NCI-H510A treated with DMSO at 0.1 percent for 48 hours (cell line): ENCODE measurements at places on chromosomes 3 and 15.

GRCh38 chr3:133891662-133892378, 3.9 kb downstream of the RAB6B start:
- no peak for DNase-seq

DNA sequence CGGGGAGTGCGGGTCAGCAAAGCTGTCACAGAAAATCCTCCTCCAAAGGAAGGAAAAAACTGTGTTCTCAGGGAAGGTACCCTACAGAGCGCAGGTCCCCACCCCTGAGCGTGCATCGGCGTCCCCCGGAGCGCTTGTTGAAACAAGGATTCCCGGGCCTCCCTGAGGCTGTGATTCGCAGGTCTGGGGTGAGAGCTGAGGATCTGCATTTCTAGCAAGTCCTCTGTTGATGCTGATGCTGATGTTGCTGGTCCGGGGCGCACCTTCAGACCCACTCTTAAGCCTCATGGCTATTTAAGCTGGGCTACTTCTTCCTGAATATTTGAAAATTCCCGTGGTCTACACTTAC, 226.2 kb upstream of the IGF1R start:
- DNase-seq = no peak

DNA sequence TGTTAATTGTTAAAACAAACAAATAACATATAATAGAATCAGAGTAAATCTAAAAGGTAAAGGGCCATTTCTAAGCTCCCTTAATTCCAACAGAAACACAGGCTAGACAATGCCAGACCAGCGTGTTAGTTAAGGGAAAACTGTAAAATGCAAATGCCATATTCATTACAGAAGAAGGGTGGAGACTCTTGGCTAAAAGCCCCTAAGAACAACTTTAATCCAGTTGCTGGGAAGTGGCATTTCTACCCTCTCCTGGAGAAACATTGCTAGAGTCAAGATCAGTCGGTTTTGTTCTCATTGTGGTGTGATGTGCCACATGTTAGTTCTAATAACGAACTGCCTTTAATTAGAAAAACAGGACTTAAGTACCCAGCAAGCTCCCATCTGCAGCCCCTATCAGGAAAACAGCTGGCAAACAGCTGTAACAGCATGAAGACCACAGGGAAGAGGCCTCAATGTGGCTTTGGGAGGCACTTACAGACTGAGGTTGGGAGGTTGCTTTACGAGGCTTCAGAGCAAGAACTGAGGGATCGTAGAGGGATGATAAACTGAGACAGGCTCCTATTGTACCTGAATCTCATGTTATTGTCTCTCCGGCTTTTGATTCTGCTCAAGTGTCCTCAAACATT, 1134.8 kb downstream of the ROBO1 start:
- no peak for DNase-seq

GRCh38 chr3:56764904-56765547, 36.7 kb downstream of the ARHGEF3 start:
- DNase-seq = no peak

DNA sequence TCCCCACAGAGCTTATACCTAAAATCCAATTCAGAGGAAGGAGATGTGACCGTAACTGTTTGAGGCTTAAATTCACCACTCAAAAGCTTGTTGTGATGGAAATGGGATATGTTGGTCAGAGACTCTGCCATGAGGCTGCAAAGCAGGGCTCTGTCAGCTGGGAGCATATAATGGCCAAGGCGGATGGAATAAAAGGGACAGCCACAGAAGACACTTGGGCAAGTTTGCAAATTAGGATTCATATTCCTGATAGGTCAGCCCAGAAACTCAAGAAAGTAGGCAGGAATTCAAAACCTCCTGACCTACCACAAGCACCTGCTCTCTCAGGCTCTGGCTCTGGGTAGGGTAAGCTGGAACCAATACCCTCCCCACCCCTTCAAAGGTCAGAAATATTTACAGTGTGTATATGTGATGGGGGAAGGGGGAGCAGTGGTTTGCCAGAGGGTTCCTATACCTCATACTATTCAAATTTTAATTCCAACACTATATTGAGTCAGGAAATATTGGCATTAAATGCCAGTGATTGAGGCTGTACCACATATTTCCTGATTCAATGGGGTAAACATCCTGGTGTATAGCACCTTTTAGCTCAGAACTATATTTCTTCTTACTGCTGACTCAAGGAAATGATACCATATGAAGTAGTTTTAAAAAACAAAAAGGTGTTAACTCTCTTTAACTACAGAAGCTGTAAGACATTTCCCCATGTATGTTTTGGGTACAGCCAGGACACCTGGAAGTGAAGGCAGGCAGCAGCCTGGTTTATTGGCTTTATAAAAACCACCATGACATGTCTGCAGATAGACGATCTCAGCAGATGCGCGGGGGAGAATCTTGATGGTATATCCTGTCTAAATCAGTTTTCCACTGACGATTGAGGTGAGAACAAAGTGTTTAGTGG, 19.2 kb downstream of the FYCO1 start:
- no peak for DNase-seq

GRCh38 chr15:89728254-89728653, 22.8 kb downstream of the MESP1 start:
- DNase-seq = no peak

GRCh38 chr3:89049119-89049518, 58.3 kb upstream of the EPHA3 start:
- DNase-seq = no peak

DNA sequence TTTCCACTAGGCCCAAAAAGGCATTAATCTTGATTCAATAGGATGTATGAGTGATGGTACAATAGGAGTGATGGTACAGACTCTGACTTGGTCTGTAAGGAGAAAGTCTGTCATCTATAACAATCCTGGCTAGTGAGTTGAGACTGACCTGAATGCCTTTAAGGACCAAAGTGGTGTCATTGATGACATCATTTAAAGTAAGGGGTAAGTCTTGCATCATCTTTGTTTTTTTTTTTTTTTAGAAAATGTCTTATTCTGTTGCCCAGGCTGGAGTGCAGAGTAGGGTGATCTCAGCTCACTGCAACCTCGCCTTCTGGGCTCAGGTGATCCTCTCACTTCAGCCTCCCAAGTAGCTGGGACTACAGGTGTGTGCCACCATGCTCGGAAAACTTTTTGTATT, 5.6 kb upstream of the TMEM45A start:
- no peak for DNase-seq

DNA sequence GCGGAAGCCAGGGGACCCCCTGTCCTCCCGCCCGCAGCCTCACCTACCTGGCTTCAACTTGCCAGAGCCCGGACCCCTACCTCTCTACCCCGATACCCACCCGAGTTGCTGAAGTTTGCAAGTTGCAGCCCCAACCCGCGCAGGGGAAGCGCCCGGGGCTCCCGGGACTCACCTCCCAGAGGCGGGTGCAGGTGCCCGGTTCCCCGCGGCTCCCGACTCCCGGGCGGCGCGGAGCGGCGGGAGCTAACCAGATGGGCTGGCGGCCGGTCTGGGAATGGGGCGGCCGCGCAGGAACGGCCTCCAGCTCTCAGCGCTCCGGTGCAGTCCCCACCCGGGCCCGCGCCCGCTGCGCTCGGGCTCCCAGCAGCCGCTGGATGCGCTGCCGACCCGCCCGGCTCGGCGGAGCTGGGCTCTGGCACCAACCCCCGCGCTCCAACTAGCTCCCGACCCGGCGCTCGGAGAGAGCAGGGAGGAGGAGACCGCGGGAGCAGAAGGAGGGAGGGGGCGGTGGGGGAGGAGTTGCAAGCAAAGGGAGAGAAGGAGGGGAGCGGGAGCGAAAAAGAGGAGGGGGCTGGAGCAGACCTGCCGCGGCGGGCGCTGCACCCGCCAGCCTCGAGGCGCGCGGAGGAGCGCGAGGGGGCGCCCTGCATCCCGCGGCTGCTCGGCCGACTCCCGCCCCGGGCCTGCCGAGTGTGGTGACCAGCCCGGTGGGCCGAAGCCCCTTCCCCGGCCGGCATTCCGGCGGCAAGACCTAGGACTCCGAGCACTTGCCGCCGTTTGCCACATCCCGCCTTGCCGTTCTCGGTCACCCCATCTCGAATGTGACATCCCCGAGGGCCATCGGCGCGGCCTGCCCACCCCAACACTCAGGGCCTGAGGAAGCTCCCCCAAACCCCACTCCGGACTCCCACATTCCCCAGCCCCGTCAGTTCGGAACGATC, at the start of gene SEMA5B:
Gene SEMA5B (minus strand): TSS at position 472 of the 941 bp plus-strand sequence. CDS start 66,500 bp downstream, outside the sequence.
- DNase-seq = no peak

DNA sequence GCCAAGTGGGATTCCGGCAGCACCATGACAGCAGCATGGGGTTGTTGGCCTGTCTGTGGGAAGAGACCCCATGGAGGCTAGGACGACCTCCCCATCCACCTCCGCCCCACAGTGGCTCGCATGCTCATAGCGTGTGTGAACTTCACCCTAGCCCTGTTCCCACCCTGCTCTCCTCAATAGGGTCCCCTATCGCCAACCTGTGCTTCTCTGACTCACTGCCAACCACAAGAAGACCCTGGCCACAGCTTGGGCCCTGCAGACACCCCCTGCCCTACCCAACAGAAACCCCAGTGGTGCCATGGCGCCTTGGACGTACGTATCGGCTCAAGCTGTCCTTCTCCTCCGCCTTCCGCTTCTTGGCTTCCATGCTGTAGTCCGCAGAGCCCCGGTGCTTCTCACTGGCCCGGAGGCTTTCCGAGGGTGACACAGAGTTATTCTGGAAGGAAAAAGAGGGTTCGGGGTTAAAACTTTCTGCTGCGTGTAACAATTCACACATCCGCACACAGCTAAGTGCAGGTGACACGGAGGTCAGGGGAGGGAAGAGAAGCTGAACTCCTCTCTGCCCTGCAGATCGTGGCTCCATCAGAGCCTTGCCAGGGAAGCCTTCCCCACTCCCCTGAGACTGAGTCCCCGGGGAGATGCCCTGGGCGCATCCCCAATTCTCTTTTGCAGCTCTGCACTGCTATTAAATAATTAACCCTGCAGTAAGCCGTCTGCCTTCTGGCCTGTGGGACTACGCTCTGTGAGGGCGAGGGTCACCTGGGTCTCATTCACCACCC, 37.3 kb downstream of the TLE3 start:
- DNase-seq = no peak

DNA sequence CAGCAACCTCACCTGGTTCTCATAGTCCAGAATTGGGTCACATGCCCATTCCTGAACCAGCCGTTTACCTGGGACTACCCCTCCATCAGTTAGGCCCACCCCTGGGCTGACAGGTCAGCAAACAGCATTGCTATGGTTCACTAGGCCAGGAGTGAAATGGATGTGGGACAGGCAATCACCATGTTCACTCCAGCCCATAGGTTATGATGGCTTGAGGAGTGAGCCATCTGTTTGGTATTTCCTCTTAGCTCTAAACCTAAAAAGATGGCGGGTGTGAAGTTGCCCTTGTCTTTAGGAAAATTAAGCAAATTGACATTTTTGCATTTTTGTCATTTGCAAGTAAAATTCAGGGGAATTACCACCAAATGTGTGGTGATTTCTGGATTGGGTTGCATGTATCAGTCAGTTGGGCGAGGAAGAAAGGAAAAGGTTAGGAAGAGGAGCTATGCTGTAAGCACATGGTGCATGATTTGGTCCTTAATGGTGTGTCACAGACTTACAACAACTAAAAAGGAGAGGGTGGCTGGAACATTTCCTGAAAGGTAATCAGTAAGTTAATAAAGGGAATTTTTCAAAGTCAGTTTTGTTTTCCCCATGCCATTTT, 17.2 kb downstream of the NXPE3 start:
- DNase-seq = no peak

- no peak for DNase-seq
Measured at GRCh38 chr3:115578331-115578730, 45.0 kb upstream of the GAP43 start.

DNA sequence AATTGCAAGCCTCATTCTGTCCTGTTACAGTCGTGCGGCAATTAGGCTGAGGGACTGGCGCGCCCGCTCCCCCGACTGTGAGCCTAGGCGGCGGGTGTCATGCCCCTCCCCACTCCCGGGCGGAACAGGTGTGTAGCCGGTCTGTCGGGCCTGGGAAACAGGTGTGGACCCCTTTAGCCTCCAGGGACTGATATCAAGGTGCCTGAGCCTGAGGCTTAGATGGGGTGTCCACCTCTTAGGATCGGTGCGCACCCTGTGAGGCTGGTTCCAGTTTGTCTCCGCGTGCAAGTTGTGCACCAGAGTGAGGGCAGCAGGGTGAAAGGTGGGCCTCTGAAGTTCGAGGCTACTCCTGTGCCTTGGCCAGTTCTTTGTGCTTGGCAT, 686 bp downstream of the VPS8 start:
- DNase-seq = no peak

DNA sequence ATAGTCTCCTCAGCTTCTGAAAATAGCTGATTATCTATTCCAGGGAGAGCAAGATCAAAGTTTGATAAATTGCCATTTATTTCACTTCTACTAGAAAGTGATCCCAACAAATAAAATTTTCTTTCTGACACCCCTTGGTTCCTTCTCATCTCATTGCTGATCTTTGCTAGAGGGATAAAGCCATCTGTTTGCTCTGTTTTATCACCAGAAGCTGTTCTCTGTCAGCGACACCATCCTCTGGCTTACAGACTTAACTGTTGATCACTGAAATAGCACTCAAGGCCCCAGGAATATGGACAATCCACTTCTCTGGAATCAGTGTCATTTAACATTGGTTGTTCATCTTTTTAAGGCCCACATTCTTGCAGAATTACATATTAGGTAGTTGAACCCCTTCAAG, 219.0 kb downstream of the LSAMP start:
- DNase-seq = no peak

GRCh38 chr3:118766306-118766669, 268.4 kb downstream of the IGSF11 start:
- DNase-seq = no peak

DNA sequence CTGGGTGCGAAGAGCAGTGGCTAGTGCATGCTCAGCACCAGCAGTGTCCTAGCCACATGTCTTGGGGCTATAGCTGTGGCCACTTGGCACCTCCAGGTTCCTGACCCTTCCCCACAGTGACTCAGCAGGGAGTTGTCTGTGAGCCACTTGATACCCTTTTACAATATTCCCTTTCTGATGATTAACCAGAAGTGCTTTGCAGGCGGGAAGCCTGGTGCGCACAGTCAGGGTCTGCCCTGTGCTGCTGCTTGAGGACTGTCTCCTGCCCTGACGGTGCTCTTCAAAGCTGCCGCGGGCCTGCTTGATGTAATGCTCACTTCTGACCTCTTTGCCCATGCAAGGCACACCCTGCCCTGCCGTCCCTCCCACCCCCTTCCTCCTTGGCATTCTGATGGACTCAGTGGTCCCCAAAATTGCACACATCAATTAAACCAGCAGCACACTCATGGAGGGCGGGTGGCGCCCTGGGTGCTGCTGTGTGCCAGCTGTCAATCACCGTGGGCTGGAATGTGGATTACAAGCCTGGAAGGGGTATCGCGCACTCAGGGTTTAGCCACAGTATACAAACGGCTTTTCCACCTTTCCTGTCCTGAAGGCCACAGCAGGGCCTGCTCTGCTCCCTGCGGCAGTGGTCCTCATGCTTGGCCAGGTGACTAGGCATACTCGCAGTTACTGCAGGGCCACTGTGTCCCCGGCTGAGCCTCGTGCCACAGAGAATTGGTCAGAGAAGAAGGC, 40.9 kb upstream of the PCSK6 start:
- DNase-seq = no peak

GRCh38 chr3:15454965-15455364, 27.6 kb downstream of the EAF1 start:
- DNase-seq = no peak

GRCh38 chr15:33194237-33194636, 277 bp downstream of the FMN1 start:
- DNase-seq = no peak
